Testis (tissue), 5 donors: ENCODE measurements at places on chromosomes 7 and 10. TPM values are rescaled to one million over a fixed set of nuclear protein-coding genes. Genes with fewer than 3 reads are reported as not detected.

Gene ADCYAP1R1
- total RNA-seq: 4.8 TPM

Gene TRIM50
- 16.3 TPM for total RNA-seq

Gene NUDT13
- 3.0 TPM for total RNA-seq

DNA sequence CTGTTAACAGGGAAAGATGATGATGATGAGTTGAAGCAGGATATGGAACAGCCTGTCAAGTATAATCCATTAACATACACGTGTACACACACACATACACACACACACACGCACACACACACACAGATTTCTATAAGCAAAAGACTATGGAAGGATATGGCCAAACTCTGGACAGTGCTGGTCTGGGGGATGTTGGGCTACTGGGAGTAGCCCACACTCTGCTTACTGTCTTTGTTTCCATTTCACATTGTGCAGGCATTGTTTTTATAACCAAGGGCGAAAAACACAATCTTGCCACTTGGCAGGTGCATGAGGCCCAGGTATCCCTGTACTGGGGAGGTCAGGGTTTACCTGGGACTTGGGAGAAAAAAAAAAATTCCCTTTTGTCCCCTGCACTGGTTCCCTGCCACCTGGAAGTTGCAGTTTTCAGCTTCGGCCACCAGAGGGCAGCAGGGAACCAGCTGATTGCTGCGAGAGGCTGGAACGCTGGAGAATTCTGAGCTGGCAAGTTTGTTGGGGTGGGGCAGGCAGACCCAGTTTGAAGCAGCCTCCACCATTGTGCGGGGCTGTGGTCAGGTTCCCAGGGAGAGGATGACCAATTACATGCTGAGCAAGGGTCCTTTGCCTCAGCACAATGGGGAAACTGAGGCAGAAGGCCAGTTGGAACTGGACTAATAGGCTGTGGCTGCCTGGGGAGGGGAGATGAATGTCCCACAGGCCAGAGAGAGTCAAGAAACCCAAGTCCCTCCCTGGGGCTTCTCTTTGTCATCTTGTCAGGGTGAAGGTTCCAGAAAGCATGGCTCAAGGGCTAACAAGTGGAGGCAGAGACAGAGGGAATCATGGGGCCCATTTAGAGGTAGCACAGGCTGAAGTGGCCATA lies 27.3 kb downstream of the PPIF start:
- H3K36me3 ChIP-seq: no peaks in the 10 kb centered on the region
- peak; percentile 84 for DNase-seq
- no peak overlapping the region for H3K27ac ChIP-seq
- H3K4me1 ChIP-seq: peaks cover 9% of the 10 kb centered on the region
- H3K4me3 ChIP-seq: no peak overlapping the region

GRCh38 chr10:119190954-119191785 lies 12.6 kb upstream of the PRDX3 start:
- no peak for DNase-seq
- H3K27ac ChIP-seq: no peak overlapping the region
- no peak overlapping the region for H3K4me3 ChIP-seq
- no peaks in the 10 kb centered on the region for H3K36me3 ChIP-seq

GRCh38 chr10:45480294-45480693 lies 106.3 kb downstream of the ALOX5 start:
- H3K27me3 ChIP-seq: no peaks in the 10 kb centered on the region
- H3K36me3 ChIP-seq: no peaks in the 10 kb centered on the region
- H3K4me3 ChIP-seq: no peak overlapping the region
- no peak overlapping the region for H3K27ac ChIP-seq
- no peaks in the 10 kb centered on the region for H3K4me1 ChIP-seq

DNA sequence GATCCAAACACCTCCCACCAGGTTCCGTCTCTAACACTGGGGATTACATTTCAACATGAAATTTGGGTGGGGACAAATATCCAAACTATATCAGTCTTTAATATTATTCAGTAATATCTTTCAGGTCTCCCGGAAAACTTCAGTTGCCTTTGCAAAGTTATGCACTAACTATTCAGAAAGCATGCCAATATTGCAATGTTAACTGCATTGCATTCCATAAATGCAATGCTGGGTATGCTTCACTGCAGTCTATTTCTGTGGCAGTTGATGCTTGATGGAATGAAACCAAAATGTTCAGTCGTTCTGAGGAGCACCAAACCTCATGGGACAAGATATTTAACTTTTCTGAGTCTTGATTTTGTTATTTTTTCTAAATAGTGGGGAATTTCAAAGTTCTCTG lies 147.5 kb downstream of the SLC16A9 start:
- no peak overlapping the region for H3K27ac ChIP-seq
- no peak for DNase-seq

DNA sequence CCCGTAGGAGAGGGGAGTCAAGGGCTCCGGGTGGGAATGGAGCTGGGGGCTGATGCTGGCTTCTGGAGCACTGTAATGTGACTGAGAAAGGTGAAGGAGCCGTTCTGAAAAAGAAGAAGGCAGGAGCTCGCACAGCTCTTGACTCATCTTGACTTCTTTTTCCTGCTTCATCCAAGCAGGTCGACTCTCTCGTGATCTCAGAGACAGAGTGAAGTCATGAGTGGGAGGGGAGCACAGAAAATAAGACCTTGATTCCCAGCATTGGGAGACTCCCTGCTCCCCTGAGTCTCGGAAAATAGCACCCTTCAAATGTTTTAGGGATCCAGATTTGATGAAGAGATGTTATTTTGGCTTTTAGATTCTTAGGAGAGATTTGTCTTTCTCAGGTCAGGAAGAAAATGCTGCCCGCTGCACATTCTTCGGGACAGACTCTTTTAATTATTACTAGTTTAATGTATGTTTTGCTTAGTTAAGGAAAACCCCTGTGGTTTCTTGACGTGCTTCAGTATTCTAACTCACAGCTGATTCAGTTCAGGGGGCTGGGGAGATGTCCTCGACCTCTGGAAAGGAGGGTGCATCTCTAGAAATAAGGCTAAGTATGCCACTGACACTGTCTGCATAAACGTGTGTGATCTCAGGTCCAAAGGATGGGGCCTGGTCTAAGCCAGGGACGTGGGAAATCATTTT lies 34.1 kb downstream of the EGFR start:
- peaks cover 4% of the 10 kb centered on the region for H3K4me1 ChIP-seq
- H3K4me3 ChIP-seq: no peak overlapping the region
- H3K27ac ChIP-seq: no peak overlapping the region
- no peaks in the 10 kb centered on the region for H3K27me3 ChIP-seq

DNA sequence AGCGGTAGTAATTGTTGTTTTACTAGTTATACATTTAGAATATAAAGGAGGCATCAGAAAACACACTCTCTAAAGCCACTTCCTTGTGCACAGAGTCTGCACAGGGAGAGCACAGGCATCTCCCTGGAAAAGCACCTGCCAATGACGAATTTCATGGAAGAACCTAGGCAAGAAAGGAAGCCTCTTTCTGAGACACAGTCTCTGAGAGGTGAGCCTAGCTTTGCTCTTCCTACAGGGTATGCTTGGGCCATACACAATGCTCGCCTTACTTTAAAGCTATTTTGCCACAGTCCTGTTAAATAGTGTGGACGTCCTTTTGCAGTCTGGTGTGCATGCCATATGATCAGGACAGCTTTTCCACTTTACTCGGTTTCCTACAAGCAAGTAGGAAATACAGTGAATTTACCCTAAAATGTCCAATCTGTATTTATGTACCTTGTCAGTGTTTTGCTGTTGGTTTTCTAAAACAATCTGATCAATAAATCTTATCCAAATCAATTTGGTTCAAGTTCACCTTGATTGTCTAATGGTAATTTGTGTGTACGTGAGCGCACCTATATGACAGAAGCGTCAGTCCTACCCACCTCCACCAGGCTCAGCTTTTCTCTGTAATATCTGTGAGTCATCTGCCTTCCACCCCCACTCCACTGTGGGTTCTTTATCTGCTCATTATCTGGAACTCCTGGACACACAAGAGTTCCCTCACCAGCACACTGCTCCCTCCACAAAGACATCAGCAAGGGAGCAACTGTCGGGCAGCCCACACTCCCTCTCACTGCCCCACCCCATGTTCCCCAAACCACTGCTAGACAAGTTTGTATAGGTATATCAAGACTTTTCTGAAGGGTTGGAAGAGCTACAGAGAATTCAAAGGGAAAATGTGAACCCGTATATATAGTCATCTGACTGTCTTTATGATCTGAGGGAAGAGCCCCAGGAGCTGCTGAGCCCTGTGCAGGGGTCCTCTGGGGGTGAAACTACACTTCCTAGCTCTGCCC lies 65.2 kb downstream of the KLHDC10 start:
- H3K27ac ChIP-seq: no peak overlapping the region
- H3K36me3 ChIP-seq: no peaks in the 10 kb centered on the region
- no peaks in the 10 kb centered on the region for H3K27me3 ChIP-seq
- DNase-seq: no peak

DNA sequence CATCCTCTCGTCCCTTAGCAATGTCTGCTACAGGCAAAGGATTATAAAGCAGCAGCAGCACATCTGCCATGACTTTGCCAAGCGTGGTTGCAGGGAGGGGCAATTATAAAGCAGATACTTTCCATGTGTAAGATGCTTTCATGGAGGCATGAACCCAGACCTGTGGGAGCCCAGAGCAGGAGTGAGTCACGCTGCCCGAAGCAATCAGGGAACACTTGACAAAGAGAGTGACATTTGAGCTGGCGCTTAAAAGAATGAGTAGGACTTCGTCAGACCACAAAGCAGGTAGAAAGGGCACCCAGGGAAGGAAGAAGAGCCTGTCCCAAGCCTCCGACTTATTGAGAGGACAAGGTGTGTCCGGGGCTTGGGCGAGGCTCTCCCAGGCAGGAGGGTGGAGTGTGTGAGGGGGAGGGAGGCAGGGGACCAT lies 147.2 kb downstream of the MYOF start:
- H3K4me3 ChIP-seq: no peak overlapping the region
- no peaks in the 10 kb centered on the region for H3K36me3 ChIP-seq
- H3K4me1 ChIP-seq: no peaks in the 10 kb centered on the region
- DNase-seq: no peak
- H3K27me3 ChIP-seq: no peaks in the 10 kb centered on the region
- no peak overlapping the region for H3K27ac ChIP-seq

DNA sequence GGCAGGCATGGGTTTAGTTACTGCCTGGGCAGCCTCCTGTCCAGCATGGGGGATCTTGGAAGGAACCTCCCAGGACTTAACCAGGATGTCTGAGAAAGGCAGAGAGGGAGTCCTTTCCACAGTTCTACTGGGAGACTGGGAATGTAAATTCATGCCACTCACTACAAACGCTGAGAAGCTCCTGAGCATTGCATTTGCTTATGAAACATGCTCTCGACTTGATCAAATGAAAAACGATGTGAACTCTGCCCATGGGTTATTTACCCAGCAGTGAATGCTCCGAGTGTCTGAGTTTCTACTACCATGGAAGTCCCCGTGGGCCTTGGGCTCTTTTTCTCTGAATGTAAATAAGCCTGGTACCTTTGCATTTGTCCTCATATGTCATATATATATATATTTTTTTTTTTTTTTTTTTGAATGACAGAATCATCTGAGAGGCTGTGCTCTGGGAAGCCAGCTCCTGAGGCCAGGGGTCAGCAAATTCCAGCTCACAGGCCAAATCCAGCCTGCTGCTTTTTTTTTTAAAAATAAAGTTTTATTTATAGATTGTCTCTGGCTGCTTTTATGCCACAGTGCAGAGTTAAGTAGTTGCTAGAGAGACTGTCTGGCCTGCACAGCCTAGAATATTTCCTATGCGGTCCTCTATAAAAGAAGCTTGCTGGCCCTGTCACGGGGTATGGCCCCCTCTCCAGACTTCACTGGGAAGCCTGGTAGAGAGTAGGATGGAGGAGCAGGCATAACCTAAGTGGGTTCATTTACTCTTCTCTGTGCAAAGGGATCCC lies 21.4 kb upstream of the RAPGEF5 start:
- H3K27me3 ChIP-seq: no peaks in the 10 kb centered on the region
- no peak overlapping the region for H3K4me3 ChIP-seq
- H3K36me3 ChIP-seq: no peaks in the 10 kb centered on the region
- H3K4me1 ChIP-seq: peaks cover 14% of the 10 kb centered on the region

- no peak for DNase-seq
- H3K36me3 ChIP-seq: no peaks in the 10 kb centered on the region
- no peaks in the 10 kb centered on the region for H3K4me1 ChIP-seq
- H3K4me3 ChIP-seq: no peak overlapping the region
Observed at GRCh38 chr10:58985216-58985615, 191.2 kb upstream of the PHYHIPL start.

GRCh38 chr7:2313450-2314208 lies 612 bp downstream of the SNX8 start:
- H3K27ac ChIP-seq: peak overlapping the region; percentile 83
- H3K27me3 ChIP-seq: no peaks in the 10 kb centered on the region
- H3K36me3 ChIP-seq: no peaks in the 10 kb centered on the region
- peak overlapping the region; percentile 73 for H3K4me3 ChIP-seq
- no peak for DNase-seq
- H3K4me1 ChIP-seq: peaks cover 22% of the 10 kb centered on the region

GRCh38 chr7:81623251-81623855 lies 146.5 kb downstream of the HGF start:
- DNase-seq: no peak
- H3K27ac ChIP-seq: no peak overlapping the region
- H3K27me3 ChIP-seq: no peaks in the 10 kb centered on the region
- H3K36me3 ChIP-seq: no peaks in the 10 kb centered on the region
- no peaks in the 10 kb centered on the region for H3K4me1 ChIP-seq

- peak overlapping the region; percentile 99 for H3K27ac ChIP-seq
- no peaks in the 10 kb centered on the region for H3K27me3 ChIP-seq
- H3K4me3 ChIP-seq: peak overlapping the region; percentile 85
- peaks cover 25% of the 10 kb centered on the region for H3K4me1 ChIP-seq
- no peaks in the 10 kb centered on the region for H3K36me3 ChIP-seq
Observed at GRCh38 chr10:68330852-68331454, 911 bp upstream of the HNRNPH3 start.

DNA sequence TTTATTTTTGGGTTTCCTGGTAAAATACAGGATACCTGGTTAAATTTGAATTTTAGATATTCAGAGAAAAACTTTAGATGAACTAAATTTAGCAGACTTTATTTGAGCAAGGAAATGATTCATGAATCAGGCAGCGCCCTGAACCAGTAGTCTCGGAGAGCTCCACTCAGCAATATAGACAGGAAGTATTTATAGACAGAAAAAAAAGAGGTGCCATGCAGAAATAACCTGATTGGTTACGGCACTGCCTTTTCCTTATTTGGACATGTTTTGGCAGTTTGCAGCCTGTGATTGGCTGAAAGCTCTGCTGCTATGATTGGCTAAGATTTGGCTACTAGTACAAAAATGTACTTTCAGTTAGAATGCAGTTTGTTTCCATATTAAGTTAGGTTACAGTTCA lies 198.3 kb upstream of the DKK1 start:
- H3K4me3 ChIP-seq: no peak overlapping the region
- H3K4me1 ChIP-seq: no peaks in the 10 kb centered on the region
- H3K36me3 ChIP-seq: no peaks in the 10 kb centered on the region
- DNase-seq: no peak
